ENCODE measurements at places on chromosomes 2 and 18. TPM values are rescaled to one million over a fixed set of nuclear protein-coding genes. Genes with fewer than 3 reads are reported as not detected.

The BMP10 gene
- not detected for total RNA-seq

The GRP gene
- total RNA-seq: not detected

The IL1F10 gene
- not detected for total RNA-seq

The CCL20 gene
- total RNA-seq: not detected

The LYG1 gene
- total RNA-seq: 0.50 TPM

Data from fibroblast of lung (primary cell).